ENCODE measurements at places on chromosomes 12 and 14. TPM values are rescaled to one million over a fixed set of nuclear protein-coding genes. Genes with fewer than 3 reads are reported as not detected.

KCNMB4 gene
- 0.26 TPM for total RNA-seq

KRT78 gene
- 5.3 TPM for total RNA-seq

TGM1 gene
- 88.7 TPM for total RNA-seq

PRIM1 gene
- 3.7 TPM for total RNA-seq

ETV6 gene
- 3.5 TPM for total RNA-seq

PLEKHD1 gene
- total RNA-seq = 0.26 TPM

ST8SIA1 gene
- total RNA-seq = 0.13 TPM

EML5 gene
- not detected for total RNA-seq

TAPBPL gene
- 1.8 TPM for total RNA-seq

MIS18BP1 gene
- 9.2 TPM for total RNA-seq

PTGDR gene
- total RNA-seq = not detected

KRT82 gene
- total RNA-seq = not detected

GZMB gene
- total RNA-seq = not detected

SUOX gene
- 2.1 TPM for total RNA-seq

RIN3 gene
- 2.9 TPM for total RNA-seq

EMP1 gene
- 15.6 TPM for total RNA-seq

GUCY2C gene
- not detected for total RNA-seq

GCH1 gene
- 7.9 TPM for total RNA-seq

CLEC12A gene
- total RNA-seq = not detected
